ENCODE measurements at places on chromosomes 5 and 9. TPM values are rescaled to one million over a fixed set of nuclear protein-coding genes. Genes with fewer than 3 reads are reported as not detected.

GABRA6 gene
- not detected for total RNA-seq

GRCh38 chr5:88979726-88980125 is 96.7 kb upstream of the MEF2C start:
- H3K4me3 ChIP-seq, result no peak overlapping the region
- H3K4me1 ChIP-seq, result peaks cover 14% of the 10 kb centered on the region
- no peaks in the 10 kb centered on the region for H3K36me3 ChIP-seq
- H3K27ac ChIP-seq, result no peak overlapping the region
- no peak for DNase-seq
- H3K27me3 ChIP-seq, result no peaks in the 10 kb centered on the region

- H3K36me3 ChIP-seq, result no peaks in the 10 kb centered on the region
- no peak overlapping the region for H3K27ac ChIP-seq
- H3K4me1 ChIP-seq, result no peaks in the 10 kb centered on the region
- H3K4me3 ChIP-seq, result no peak overlapping the region
- H3K27me3 ChIP-seq, result no peaks in the 10 kb centered on the region
- no peak for DNase-seq
These were observed 25.5 kb downstream of the CNTLN start for GRCh38 chr9:17160327-17160726.

CDH10 gene
- not detected for total RNA-seq

AMBP gene
- total RNA-seq, result not detected

ANKRD18A gene
- total RNA-seq, result 2.6 TPM

DNA sequence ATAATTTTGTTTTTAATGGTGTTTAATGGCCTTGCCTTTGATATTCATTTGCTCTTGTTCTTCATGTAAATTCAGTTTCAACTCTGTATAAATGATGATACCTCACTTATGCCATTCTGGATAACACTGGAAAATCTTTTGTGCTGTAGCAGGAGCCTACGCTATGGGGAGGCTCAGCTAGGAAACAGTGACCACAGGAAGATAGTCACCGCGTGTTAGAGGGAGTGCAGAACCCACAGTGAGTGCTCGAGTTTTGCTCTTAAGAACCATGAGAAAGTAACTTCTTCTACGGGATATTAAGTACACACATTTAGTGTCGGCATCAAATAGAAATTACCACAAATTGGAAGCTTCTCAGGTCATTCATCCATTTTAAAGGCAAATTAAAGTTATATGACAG is 143.9 kb downstream of the IRX2 start:
- H3K4me1 ChIP-seq, result no peaks in the 10 kb centered on the region
- no peak for DNase-seq
- H3K36me3 ChIP-seq, result no peaks in the 10 kb centered on the region
- H3K27ac ChIP-seq, result no peak overlapping the region
- H3K4me3 ChIP-seq, result no peak overlapping the region

PPWD1 gene
- 57.1 TPM for total RNA-seq

SELENOP gene
- 1,480 TPM for total RNA-seq

CTSV gene
- not detected for total RNA-seq

- no peak overlapping the region for H3K27ac ChIP-seq
- DNase-seq, result no peak
- H3K27me3 ChIP-seq, result no peaks in the 10 kb centered on the region
- no peaks in the 10 kb centered on the region for H3K36me3 ChIP-seq
These were observed 13.1 kb upstream of the FOXI1 start for GRCh38 chr5:170092455-170093101.

HTR4 gene
- total RNA-seq, result not detected

MELK gene
- 3.4 TPM for total RNA-seq

- no peaks in the 10 kb centered on the region for H3K27me3 ChIP-seq
- no peaks in the 10 kb centered on the region for H3K36me3 ChIP-seq
- no peaks in the 10 kb centered on the region for H3K4me1 ChIP-seq
- no peak overlapping the region for H3K4me3 ChIP-seq
- no peak overlapping the region for H3K27ac ChIP-seq
These were observed 435.3 kb downstream of the NR2F1-AS1 start for GRCh38 chr5:93145767-93146166.

GRCh38 chr5:74356009-74356695 is 284.4 kb downstream of the ENC1 start:
- H3K4me1 ChIP-seq, result no peaks in the 10 kb centered on the region
- DNase-seq, result no peak
- H3K27ac ChIP-seq, result no peak overlapping the region
- H3K27me3 ChIP-seq, result no peaks in the 10 kb centered on the region
- H3K36me3 ChIP-seq, result no peaks in the 10 kb centered on the region

GGTA1 gene
- 39.3 TPM for total RNA-seq

- H3K4me1 ChIP-seq, result peaks cover 30% of the 10 kb centered on the region
- no peak overlapping the region for H3K27ac ChIP-seq
- peak; percentile 73 for DNase-seq
- peaks cover 84% of the 10 kb centered on the region for H3K27me3 ChIP-seq
These were observed 29.2 kb downstream of the NR2F1 start for GRCh38 chr5:93611976-93612854.

DNA sequence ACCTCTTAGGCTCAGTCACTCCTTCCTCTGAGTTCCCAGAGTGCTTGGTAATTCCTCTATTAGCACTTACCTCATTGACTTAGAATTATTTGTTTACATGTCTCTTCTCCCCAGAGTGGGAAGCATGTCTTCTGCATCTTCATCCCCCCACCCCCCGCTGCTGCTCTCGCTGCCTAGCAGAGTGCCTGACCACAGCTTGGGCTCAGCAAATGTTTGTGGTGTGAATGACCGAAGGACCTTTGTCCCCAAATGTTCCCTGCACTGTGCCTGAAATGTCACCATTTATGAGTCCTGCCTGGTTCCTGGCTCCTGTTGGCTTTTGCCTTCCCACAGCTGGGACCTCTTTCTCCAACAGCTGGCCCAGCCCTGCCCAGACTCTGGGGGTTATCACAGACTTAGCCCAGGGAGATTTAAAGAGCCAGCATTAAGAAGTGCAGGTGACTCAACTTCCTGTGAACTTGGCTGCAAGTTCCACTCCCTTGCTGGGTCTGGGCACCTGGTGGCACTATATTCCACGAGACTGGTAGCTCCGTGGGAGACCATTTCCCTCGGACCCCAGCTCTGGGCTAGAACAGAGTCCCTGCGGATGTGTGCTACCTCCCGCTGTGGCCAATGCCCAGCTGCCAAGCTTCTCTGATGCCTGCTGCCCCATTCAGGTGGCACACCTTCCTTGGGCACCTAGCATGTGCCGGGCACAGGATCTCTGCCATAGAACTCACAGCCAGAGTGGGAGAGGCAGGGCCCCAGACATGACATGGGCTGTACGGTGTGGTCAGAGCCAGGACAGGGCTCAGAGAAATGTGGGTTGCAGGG is 1.8 kb upstream of the HMCN2 start:
- H3K4me3 ChIP-seq, result no peak overlapping the region
- H3K4me1 ChIP-seq, result no peaks in the 10 kb centered on the region
- no peaks in the 10 kb centered on the region for H3K36me3 ChIP-seq

DNA sequence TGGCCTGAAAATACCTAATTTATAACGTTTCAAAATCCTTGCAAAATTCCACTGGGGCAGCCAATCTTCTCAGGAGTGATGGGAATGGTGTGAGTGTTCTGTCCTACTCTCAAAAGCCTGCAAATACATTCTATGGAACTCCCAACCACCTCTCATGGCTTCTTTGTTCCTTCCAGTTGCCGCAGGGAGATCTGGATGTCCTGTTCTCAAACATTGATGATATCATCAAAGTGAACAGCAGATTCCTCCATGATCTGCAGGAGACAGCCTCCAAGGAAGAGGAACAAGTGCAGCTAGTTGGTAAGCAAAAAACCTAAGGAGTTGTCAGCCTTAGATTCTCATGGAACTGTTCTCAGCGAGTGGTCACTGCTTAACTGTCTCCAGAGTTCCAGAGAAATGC is 19.6 kb downstream of the ARHGEF37 start:
- DNase-seq, result no peak
- no peak overlapping the region for H3K27ac ChIP-seq
- no peaks in the 10 kb centered on the region for H3K27me3 ChIP-seq
- no peak overlapping the region for H3K4me3 ChIP-seq
- H3K4me1 ChIP-seq, result peaks cover 11% of the 10 kb centered on the region

DNA sequence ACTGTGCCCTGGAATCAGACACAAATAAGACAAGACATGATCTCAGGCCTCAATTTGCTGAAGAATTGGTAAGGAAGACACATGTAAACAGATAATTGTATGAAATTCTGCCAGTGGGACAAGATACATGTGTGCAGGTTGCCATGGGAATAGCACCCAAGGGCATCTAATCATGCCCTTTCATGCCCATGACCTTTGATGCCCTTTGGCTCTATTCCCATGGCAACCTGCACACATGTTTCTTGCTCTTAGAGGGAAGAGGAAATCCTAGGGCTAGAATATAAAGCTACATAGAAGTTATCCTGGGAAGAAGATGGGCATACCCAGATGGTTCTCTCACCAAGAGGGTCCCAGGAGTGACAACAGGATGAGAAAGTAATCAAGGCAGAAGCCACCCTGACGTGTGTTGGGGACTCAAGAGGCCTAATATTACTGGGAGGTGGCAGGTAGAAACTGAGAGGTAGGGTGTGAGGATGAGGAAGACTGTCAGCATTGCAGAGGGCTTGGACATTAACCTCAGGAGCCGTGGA is 34.4 kb downstream of the P4HA2 start:
- DNase-seq, result no peak
- H3K4me1 ChIP-seq, result no peaks in the 10 kb centered on the region
- H3K27ac ChIP-seq, result no peak overlapping the region
- H3K36me3 ChIP-seq, result no peaks in the 10 kb centered on the region

- H3K4me3 ChIP-seq, result no peak overlapping the region
- H3K4me1 ChIP-seq, result no peaks in the 10 kb centered on the region
- H3K27ac ChIP-seq, result no peak overlapping the region
- DNase-seq, result no peak
- no peaks in the 10 kb centered on the region for H3K36me3 ChIP-seq
- peaks cover 50% of the 10 kb centered on the region for H3K27me3 ChIP-seq
These were observed 38.0 kb upstream of the XPA start for GRCh38 chr9:97735070-97735600.

SLC2A8 gene
- 25.1 TPM for total RNA-seq

DNA sequence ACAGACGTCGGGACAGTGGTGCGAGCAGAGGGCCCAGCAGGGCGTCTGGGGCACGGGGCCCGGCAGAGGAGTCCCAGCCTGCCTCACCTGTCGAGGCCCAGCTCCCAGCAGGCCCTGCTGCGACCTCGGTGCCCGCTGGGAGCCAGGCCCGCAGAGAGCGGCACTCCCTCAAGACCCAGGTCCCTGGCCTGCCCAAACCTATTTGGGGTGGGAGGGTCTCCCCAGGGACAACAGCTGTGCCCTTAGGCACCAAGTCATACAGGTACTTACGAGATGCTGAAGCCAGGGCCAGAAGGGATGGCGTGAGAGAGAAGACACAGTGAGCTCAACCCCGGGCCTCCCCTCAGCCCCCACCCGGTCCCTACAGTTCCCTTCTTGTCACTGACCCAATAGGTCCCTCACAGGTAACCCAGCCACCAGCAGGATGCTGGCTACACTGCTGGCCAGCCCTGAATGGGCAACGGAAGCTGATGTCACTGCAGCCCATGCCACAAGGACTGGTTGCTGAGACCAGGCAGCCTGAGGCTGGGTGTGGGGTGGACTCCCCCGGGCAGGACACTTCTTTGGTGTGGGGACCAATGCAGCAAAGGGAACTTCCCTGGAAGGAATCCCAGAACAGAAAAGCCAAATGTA is 3.7 kb downstream of the NSMF start:
- peak; percentile 80 for DNase-seq
- peak overlapping the region; percentile 88 for H3K27ac ChIP-seq
- H3K4me1 ChIP-seq, result peaks cover 55% of the 10 kb centered on the region
- H3K4me3 ChIP-seq, result no peak overlapping the region
- H3K36me3 ChIP-seq, result no peaks in the 10 kb centered on the region

GRCh38 chr5:151784141-151784540 is 12.4 kb downstream of the G3BP1 start:
- no peak for DNase-seq
- H3K4me3 ChIP-seq, result no peak overlapping the region
- no peaks in the 10 kb centered on the region for H3K27me3 ChIP-seq
- H3K4me1 ChIP-seq, result peaks cover 45% of the 10 kb centered on the region

DNA sequence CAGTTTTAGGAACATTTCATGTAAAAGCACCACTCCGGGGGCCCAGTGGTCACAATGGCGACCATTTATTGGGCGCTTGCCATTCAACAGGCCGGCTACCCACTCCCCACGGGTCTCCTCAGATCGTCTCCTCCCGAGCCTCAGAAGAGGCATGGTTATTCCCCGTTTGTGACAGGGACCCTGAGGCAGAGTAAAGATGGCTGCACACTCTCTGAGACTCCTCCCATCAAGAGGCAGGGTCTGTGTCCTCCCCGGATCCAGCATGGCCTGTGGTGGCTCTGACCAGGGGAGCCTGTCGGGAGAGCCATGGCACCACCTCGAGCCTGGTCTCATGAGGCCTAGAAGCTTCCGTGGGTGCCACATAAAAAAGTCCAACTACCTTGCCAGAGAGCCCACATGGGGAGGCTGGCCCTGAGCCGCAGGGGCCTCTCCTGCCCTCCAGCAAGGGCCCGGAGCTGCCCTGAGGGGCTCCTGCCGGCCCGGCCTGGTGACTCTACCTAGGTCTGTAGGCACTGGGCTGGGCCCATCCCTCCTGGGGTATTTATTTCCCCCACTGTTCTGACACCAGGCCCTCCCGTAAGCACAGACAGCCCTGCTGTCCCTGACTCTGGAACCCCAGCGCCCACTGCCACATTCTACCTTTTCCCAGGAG is 90.8 kb downstream of the VAV2 start:
- no peaks in the 10 kb centered on the region for H3K36me3 ChIP-seq
- no peak for DNase-seq
- peaks cover 18% of the 10 kb centered on the region for H3K4me1 ChIP-seq
- H3K27me3 ChIP-seq, result no peaks in the 10 kb centered on the region

OR1J1 gene
- total RNA-seq, result not detected

DROSHA gene
- total RNA-seq, result 56.7 TPM

- peak overlapping the region; percentile 78 for H3K27ac ChIP-seq
- H3K36me3 ChIP-seq, result no peaks in the 10 kb centered on the region
- DNase-seq, result no peak
- H3K4me3 ChIP-seq, result no peak overlapping the region
- H3K4me1 ChIP-seq, result peaks cover 94% of the 10 kb centered on the region
These were observed 675 bp upstream of the SPAAR start for GRCh38 chr9:35908504-35909125.

GRCh38 chr5:13508559-13508958 is 435.9 kb downstream of the DNAH5 start:
- no peaks in the 10 kb centered on the region for H3K36me3 ChIP-seq
- no peak for DNase-seq
- H3K27me3 ChIP-seq, result no peaks in the 10 kb centered on the region
- H3K4me1 ChIP-seq, result no peaks in the 10 kb centered on the region

PCDHGA4 gene
- total RNA-seq, result 2.7 TPM

GRCh38 chr9:16413509-16414016 is 456.9 kb downstream of the BNC2 start:
- DNase-seq, result no peak
- H3K27ac ChIP-seq, result no peak overlapping the region
- no peak overlapping the region for H3K4me3 ChIP-seq
- H3K27me3 ChIP-seq, result no peaks in the 10 kb centered on the region
- H3K4me1 ChIP-seq, result no peaks in the 10 kb centered on the region

DNA sequence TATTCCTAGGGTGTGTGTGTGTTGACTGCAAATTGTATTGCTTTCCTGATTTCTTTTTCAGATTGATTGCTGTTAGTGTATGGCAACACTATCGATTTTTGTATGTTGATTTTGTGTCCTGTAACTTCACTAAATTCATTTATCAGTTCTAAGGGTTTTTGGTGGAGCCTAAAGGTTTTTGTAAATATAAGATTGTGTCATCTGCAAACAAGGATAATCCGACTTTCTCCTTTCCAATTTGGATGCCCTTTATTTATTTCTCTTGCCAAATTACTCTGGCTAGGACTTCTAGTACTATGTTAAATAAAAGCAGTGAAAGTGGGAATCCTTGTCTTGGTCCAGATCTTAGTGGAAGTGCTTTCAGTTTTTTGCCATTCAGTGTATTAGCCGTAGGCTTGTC is 340.9 kb upstream of the KLF4 start:
- no peaks in the 10 kb centered on the region for H3K27me3 ChIP-seq
- no peaks in the 10 kb centered on the region for H3K36me3 ChIP-seq
- H3K4me1 ChIP-seq, result no peaks in the 10 kb centered on the region
- H3K4me3 ChIP-seq, result no peak overlapping the region

CD274 gene
- total RNA-seq, result 28.1 TPM

All from spleen (tissue), 13 donors.